ENCODE measurements at places on chromosomes 11 and 22.

DNA sequence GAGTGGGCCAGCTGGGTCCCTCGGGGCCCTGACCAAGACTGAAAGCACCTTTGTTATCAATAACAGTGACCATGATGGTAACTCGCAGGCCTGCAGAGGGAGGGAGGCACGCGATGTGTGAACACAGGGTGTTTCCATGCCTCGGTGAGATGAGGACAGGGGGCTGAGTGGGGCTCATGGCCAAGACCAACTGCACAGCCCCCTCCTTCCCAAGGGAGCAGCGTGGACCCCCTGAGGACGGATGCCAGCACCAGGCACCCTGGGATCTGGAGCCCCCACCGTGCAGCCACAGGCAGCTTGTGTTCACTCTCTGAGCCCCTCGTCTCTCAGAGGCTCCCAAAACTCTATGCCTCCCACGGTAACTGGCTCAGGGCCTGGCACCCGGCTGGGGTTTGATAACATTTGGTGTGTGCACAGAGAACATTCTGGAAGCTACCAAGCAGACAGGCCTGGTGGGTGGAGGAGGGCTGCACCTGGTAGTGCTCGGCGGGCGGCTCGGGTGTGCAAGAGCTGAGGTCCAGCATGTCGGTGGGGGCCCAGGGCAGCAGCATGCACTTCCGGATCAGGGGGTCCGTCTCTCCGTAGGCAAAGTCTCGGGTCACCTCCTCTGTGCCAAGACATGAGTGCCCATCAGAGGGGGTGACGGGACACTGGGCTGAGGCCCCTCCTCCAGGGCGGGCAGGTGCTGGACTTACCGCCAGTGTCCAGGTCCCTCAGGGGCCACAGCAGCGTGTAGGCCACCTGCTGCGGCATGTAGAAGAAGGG is 7.6 kb downstream of the TTLL12 start:
- DNase-seq = no peak

- DNase-seq = no peak
These were observed 46.1 kb downstream of the RRAS2 start for GRCh38 chr11:14312736-14313438.

- DNase-seq = no peak
These were observed 118.3 kb downstream of the CD44 start for GRCh38 chr11:35257281-35257680.

GRCh38 chr11:73271936-73272679 is at the start of gene P2RY6:
Gene P2RY6, plus strand, starts transcription at chr11:73272338. Its CDS starts 24,181 bp downstream, at chr11:73296519.
- no peak for DNase-seq

- no peak for DNase-seq
These were observed 25.9 kb downstream of the PIWIL4 start for GRCh38 chr11:94593030-94593429.

DNA sequence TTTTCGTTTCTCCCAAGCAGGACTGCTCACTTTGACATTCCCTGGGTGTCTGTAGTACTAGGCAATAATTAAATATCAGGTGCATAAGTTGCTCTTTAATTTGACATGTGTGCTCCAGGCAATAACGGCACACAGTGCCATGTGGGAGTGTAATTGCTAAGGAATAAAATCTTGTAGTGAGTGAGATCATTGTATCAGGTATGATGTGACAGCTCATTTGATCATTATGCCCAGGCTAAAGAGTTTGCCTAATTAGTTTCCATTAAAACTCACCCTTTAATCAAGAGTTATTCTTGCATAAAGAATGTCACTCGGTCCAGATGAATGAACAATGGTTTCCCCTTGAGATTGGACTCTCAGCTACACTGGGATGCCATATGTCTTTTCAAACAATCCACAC is 220.0 kb downstream of the INSC start:
- no peak for DNase-seq

GRCh38 chr22:27682437-27682836 is 119.1 kb downstream of the MN1 start:
- no peak for DNase-seq

- no peak for DNase-seq
These were observed 42.7 kb downstream of the SGSM1 start for GRCh38 chr22:24848559-24849168.

GRCh38 chr11:128235958-128236357 is 351.4 kb downstream of the ETS1 start:
- no peak for DNase-seq

DNA sequence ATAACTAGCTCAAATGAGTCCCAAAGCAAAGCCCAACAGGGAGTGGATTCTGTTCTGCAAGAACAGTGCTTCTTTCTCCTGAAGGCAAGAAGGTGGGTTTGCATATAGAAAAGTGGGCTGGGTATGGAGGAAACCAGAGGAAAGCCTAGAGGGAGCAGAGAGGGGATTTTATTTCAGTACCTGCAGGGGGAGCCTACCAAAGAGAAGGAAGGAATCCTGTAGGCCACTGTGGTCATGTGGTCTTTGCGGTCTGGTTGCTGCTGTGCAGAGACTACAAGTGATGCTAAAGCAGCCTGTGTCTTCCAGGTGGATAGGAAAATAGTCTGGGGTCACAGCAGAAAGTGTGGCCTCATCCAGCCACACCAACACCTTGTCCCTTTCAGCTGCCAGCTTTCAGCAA is 33.2 kb upstream of the ZBTB16 start:
- DNase-seq = no peak

DNA sequence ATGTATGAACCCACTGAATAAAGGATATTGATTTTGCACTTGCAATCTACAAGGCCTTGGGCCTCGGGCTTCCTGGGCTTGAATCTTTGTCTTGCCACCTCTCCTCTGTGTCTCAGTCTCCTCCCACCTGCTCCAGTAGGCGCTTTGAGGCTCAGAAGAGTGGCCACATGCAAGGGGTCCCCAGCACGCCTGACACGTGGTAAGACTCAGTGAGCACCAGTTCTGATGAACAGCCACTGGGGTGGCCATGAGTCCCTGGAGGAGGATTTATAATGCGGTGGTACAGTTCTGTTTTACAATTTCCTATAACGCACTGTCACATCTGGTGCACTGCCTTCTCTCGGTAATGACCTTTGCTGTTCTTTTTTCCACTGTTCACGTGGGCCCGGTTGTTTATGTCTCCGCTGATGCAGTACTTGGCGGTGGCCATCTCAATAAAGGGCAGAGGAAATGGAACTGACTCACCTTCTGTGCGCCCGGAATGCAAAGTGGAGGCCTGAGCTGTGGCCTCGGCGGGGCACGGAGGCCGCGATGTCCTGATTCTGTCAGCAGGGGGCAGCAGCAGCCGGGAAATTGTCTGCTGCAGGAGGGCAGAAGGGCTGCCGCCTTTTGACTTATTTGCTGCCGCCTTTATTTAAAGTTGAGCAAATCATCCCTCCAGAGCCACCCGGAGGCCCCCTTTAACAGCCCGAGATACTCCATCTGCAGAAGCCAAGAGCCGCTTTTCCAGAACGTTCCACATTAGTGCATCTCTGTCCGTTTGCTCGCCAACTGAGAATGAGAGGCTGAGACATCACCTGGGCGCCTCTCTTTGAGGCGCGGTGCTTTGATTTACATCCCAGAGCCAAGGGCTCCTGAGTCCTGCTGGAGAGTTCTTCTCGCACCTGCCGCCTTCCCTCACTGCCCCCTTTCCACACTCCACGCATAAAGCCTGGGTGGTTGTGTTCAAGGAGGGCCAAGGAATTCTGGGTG is 6.0 kb upstream of the IFT27 start:
- peak; percentile 76 for DNase-seq

GRCh38 chr11:64019106-64020037 is 16.4 kb upstream of the FLRT1 start:
- no peak for DNase-seq

DNA sequence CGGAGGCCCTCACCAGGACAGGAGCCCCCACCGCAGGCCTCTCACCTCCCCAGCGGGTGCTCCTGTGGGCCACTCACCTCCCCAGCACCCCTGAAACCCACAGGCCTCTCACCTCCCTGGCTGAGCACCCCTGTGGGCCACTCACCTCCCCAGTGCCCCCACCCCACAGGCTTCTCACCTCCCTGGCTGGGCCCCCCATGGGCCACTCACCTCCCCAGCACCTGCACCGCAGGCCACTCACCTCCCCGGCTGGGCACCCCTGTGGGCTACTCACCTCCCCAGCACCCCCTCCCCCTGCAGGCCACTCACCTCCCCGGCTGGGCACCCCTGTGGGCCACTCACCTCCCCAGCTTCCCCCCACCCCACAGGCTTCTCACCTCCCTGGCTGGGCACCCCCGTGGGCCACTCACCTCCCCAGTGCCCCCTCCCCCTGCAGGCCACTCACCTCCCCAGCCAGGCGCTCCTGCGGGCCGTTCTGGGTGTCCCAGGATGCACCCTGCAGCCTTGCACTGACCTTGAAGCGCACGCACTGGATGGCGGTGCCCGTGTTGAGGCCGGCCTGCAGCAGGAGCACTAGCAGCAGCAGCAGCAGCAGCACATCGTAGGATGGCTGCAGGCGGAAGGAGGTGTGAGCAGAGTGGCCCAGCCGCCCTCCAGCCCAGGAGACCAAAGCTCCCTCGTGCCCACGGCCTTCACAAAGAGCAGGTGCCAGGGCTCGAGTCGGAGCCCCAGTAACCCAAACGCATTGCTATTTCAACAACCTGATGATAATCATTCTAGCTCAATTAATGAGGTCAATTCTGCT is 5.7 kb upstream of the TTLL8 start:
- no peak for DNase-seq

- DNase-seq = no peak
These were observed 41.7 kb downstream of the CCDC83 start for GRCh38 chr11:85896876-85897275.

- no peak for DNase-seq
These were observed 111.0 kb downstream of the RAB38 start for GRCh38 chr11:88064097-88064705.

DNA sequence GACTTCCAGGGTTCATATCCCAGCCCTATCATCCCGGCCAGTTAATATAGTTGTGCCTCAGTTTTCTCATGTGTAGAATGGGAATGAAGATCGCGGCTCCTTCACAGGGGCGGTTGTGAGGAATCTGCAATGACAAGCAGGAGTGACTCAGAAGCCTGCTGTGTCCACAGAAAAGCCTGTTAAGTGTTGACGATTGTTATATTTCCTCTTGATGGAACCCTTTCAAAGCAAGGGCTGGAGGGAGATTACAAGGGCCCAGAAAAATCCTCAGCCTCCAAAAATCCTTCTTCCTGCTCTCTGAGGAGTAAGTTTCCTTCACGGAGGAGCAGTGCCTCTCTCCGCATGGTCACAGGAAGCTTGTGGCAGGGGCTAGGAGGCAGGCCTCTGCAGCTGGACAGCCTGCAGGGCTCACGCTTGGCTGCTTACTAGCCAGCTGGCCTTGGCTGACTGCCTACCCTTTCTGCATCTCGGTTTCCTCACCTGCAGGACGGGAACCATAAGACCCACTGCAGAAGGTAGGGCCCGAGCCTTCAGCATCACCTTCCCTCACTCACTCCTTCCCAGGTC is 63.4 kb downstream of the CACNG2 start:
- DNase-seq = no peak

DNA sequence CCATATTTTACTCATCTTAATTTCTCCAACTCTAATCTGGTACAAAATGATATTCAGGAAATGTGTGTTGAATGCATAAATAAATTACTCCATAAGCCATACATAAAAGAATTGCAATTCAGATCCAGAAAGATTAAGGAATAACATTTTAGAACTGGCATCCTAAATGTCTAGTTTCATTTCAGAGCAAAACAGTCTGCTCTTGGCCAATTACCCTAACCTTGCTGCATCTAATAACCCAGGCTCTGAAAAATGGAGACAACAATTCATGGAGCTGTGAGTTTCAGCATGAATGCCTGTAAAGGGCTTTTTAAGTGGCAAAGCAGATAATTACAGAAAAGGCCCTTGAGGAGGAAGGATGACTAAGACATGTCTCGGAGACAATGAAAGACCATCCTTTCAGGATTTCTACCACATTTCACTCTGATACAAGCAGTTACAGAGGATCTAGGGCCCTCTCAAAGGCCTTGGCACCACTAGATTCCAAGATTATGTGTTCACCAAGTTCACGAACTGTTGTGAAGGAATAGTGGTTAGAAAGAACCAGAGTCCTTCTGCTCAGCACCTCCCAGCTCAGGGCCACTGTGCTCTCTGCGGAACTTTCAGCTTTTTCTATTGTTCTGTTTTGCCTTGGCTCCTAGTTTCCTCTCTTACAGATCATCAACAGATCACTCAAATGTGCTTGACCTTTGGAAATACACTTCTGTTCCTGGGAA is 157.6 kb upstream of the BLID start:
- DNase-seq = no peak

DNA sequence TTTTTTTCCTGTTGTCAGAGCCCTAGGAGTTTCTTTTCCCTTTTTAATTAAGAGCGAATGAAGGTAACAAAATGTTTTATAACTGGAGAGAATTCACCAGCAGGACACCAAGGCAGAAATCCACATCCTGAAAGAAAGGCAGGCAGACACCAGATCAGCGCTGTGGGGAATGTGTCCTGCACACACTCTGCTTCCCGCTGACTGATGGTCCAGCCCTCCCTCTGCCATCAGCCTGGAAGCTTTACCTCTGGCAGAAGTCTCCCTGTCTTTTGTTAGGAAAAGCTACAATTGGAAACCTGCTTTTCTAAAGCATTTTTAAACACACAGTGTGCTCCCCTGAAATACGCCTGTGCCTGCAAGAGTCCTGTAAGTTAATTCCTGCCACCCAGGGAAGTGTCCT is 638.5 kb downstream of the NTM start:
- DNase-seq = no peak

GRCh38 chr22:17007852-17008731 is at the start of gene GAB4:
Gene GAB4, minus strand, starts transcription at chr22:17008222. Its CDS starts 108 bp downstream, at chr22:17008114.
- no peak for DNase-seq

DNA sequence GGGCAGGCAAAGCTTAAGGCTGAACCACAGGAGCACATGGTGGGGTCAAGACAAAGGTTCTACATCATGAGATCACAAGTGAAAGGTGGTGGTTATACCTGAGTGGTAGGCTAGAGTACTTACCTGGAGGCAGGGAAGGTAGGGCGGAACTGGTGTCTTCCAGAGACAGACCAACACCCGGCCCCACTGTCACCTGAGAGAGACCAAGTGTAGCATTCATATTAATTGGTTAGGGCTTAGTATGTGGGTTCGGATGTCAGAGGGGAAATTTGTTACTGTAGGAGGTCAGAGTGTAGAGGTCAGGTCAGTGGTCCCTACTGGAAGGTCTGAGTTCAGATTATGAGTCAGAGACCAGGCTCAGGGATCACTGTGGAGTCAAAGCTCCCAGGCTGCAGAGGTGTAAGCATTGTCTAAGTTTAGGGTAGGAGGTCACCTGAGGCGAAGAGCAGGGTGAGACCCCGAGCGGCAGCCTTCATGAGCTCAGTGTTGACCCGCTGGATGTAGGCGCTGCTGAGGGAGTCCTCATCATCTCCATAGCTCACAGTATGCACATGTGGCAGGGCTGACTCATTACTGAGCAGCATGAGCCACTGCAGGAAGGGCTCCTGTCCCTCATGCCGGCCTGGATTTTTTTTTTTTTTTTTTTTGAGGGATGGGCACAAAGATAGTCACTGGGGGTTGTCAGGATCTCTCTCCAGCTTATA is 3.2 kb downstream of the TPP1 start:
- no peak for DNase-seq
